ENCODE measurements at places on chromosomes 4 and X.

DNA sequence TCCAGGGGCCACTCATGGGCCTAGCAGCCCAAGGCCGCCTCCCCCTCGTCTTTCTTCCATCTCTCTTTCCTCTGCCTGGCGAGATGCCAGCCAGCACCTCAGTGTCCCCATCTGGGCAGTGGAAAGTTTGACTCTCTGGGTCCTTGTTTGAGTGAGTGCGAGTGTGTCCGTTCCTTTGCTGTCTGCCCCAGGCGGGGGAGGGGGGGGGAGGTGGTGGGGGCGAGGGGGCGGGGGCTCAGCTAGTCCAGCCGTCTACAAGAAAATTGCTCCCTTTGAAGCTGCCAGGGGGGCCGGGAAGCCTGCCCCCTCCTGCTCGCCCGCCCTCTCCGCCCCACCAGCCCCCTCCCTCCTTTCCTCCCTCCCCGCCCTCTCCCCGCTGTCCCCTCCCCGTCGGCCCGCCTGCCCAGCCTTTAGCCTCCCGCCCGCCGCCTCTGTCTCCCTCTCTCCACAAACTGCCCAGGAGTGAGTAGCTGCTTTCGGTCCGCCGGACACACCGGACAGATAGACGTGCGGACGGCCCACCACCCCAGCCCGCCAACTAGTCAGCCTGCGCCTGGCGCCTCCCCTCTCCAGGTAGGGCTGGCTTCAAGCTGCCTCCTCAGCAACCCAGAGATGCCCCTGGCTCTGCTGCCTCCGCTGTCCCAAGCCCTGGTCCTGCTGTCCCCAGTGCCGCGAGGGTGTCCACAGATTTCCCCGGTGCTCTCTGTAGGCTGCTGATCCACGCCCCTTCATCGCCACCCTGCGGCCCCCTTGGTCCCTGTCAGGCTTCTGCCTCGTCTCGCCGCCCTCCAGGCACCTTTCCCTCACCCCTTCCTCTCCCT, at the start of gene BGN:
BGN (plus strand) TSS at position 440 of the 821 bp plus-strand sequence. CDS start 9,652 bp downstream, outside the sequence.
- no peak for DNase-seq

- DNase-seq = peak; percentile 35
Observed at GRCh38 chrX:75746891-75747639, 38.0 kb downstream of the MAGEE2 start.

- no peak for DNase-seq
Observed at GRCh38 chrX:15391850-15392249, 7.6 kb upstream of the VEGFD start.

DNA sequence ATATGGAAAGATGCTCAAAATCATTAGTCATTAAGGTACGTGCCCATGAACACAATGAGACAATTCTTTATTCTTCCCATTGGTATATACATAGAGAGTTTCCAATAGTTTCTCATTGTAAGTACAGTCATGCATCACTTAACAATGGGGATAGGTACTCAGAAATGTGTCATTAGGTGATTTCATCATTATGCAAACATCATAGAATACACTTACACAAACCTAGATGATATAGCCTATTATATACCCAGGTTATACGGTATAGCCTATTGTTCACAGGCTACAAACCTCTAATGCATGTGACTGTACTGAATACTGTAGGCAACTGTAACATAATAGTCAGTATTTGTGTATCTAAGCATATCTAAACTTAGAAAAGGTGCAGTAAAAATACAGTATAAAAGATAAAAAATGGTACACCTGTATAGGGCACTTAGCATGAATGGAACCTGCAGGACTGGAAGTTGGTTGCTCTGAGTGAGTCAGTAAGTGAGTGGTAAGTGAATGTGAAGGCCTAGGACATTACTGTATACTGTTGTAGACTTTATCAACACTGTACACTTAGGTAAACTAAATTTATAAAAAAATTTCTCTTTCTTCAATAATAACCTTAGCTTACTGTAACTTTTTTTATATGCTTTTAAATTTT, 49.6 kb downstream of the KLHL13 start:
- no peak for DNase-seq

DNA sequence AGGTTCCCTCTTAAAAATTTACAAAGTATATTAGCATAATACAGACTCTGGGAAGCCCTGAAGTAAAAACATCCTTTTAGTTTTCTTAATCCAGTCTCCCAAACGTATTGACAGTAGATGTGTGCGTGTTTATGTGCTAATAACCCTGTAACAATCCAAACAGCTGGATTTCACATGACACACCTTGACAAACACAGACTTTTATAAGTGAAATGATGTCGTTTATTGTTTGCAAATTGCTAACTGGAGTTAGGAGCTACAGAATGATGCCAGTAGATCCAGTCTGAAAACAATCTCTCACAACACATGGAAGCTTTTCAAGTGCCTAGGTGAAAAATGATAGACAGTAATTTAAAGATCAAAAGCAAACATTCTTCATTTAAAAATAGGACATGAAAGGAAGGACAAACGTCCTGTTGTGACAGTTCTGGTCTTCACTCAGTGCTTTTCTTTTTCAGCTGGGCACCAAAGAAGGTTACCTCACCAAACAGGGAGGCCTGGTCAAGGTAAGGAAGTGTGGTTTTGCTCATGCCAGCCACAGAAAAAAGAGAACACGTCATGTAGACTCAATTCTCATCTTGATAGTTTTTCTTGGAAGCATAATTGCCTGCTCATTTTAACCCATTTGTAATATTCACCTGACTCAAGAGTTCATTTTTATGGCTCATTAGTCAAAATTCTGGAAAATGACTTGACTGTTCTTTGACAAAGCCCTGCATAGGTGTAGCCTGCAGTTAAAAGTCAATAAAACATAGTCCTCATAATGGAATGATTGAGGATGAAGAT, 32.9 kb downstream of the LAMTOR3 start:
- DNase-seq = no peak

GRCh38 chrX:9897761-9898161, 69.4 kb upstream of the CLDN34 start:
- DNase-seq = no peak

- no peak for DNase-seq
Observed at GRCh38 chrX:154325541-154325940, 29.9 kb downstream of the TKTL1 start.

GRCh38 chrX:134658002-134658759, at the start of gene PLAC1:
PLAC1 (minus strand) TSS chrX:134658471; CDS start chrX:134566682, 91,789 bp downstream.
- no peak for DNase-seq

DNA sequence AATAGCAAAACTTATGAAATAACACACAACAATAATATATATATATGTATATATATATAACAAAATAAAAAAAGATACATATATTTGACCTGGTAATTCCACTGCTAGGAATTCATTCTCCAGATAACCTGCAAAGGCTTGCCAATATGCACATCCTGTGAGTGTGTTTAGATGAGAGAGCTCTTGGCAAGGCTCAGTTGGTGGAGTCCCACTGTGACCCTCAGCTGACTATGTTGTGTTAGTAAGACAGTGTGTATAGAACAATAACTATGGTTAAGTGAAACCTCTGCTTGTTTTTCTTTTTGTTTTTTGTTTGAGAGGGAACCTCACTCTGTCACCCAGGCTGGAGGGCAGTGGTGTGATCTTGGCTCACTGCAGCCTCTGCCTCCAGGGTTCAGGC, 39.5 kb upstream of the RBMX start:
- DNase-seq = no peak

- DNase-seq = no peak
Observed at GRCh38 chr4:42716996-42717395, 60.1 kb upstream of the ATP8A1 start.

- DNase-seq = no peak
Observed at GRCh38 chrX:114962209-114962608, 55.2 kb downstream of the IL13RA2 start.

GRCh38 chrX:57822398-57822797, 87.9 kb downstream of the ZXDA start:
- DNase-seq = no peak

DNA sequence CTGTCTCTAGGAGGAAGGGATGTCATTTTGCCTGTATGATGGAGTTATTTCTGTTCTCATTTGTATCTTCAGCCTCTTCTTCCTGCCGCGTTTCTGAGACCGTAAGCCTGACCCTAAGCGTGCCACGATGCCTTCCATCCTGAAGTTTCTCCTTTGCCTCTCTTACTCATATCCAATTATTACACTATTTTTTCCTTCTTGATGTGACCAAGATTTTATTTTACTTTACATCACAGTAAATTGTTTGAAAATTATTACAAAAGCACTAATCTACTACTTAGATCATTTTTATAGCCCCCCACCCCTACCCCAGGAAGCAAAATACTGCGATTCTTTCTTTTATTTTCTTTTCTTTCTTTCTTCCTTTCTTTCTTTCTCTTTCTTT, 95.0 kb downstream of the RAPGEF2 start:
- no peak for DNase-seq
